Caco-2 (cell line): ENCODE measurements at places on chromosomes 1 and 21. TPM values are rescaled to one million over a fixed set of nuclear protein-coding genes. Genes with fewer than 3 reads are reported as not detected.
A peak's percentile ranks its signal among the peaks of the same experiment; 100 is the strongest.

The TRAF5 gene
- 8.5 and 8.8 TPM in 2 replicates for total RNA-seq

The COL6A1 gene
- 31.9 and 33.4 TPM in 2 replicates for total RNA-seq

The FAM43B gene
- 3.6 and 4.4 TPM in 2 replicates for total RNA-seq

The DCDC2B gene
- total RNA-seq, result not detected in 2 replicates

The MRPL39 gene
- total RNA-seq, result 37.3 and 39.8 TPM in 2 replicates

The CAPN8 gene
- total RNA-seq, result 4.1 and 6.7 TPM in 2 replicates

The RAVER2 gene
- total RNA-seq, result 12.7 and 12.9 TPM in 2 replicates

The FLG gene
- total RNA-seq, result not detected in 2 replicates

The PAQR7 gene
- 22.3 and 26.0 TPM in 2 replicates for total RNA-seq

The OPTC gene
- not detected in 2 replicates for total RNA-seq

The CA6 gene
- total RNA-seq, result not detected in 2 replicates

The RAP1GAP gene
- 7.2 and 9.3 TPM in 2 replicates for total RNA-seq

The SEC16B gene
- 0.59 and 0.67 TPM in 2 replicates for total RNA-seq

The SOX13 gene
- 31.5 and 34.5 TPM in 2 replicates for total RNA-seq

DNA sequence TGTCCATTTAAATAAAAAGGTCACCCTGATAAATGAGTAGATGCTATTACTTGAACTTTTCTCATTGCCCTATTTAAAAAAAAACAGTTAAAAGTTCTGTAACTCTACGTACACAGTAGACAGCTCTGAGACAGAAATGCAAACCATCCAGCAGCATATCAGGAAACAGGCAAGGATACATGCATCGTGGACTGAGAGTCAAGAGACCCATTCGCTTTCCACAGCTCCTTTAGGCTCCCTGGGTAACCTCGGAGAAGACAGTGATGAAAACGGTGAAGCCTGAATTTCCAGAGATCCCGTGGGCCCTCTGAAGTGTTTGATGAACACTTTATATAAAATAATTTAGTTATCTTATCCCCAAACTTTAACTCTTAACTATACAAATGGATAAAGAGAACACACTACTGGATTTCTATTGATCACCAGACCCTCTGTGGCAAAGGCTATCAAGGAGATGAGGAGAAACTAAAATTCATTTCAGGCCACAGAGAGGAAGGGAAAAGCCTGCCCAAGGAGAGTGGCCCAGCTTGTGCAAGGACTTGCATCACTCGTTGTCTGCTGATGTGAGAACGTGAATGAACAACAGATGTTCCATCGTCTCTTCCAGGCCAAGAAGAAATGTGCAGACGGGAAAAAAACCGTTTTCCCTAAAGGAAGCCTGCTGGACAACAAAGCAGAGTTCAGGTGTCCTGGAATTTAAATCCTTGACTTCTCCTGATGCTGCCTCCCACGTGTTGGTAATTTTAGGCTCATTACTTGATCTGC is 131.0 kb downstream of the TGFBR3 start:
- no peak overlapping the region for H3K27ac ChIP-seq
- no peaks in the 10 kb centered on the region for H3K4me1 ChIP-seq
- no peaks in the 10 kb centered on the region for H3K27me3 ChIP-seq
- H3K4me3 ChIP-seq, result no peak overlapping the region

- no peaks in the 10 kb centered on the region for H3K36me3 ChIP-seq
- no peak for DNase-seq
- no peak overlapping the region for H3K27ac ChIP-seq
Observed at GRCh38 chr1:29708796-29709703, 472.7 kb downstream of the PTPRU start.

DNA sequence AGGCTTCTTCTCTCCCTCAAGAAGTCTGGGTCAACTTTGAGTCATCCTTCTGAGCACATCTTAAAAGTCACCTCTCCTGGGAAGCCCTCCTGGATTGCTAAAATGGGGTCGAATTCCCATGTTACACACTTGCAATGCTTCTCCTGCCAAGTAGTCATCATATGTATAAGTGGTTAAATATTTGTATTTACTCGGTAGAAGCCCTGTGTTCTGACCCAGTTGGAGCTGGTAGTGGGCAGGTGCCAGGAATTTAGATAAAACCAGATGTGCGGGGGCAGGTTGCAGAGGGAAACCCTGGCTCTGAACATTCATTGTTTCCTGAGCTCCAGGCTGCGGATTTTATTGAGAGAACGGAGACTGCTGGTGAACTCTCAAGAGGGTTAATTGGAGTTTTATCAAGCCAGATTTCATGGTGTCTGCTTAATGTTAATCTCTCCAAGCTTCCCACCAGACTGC is 52.8 kb upstream of the RPL11 start:
- H3K27ac ChIP-seq, result no peak overlapping the region
- H3K36me3 ChIP-seq, result no peaks in the 10 kb centered on the region
- H3K27me3 ChIP-seq, result no peaks in the 10 kb centered on the region
- no peak for DNase-seq
- no peaks in the 10 kb centered on the region for H3K4me1 ChIP-seq

GRCh38 chr1:29889776-29890175 is 653.5 kb downstream of the PTPRU start:
- DNase-seq, result no peak
- no peak overlapping the region for H3K4me3 ChIP-seq
- H3K27ac ChIP-seq, result no peak overlapping the region
- H3K27me3 ChIP-seq, result no peaks in the 10 kb centered on the region
- no peaks in the 10 kb centered on the region for H3K4me1 ChIP-seq

DNA sequence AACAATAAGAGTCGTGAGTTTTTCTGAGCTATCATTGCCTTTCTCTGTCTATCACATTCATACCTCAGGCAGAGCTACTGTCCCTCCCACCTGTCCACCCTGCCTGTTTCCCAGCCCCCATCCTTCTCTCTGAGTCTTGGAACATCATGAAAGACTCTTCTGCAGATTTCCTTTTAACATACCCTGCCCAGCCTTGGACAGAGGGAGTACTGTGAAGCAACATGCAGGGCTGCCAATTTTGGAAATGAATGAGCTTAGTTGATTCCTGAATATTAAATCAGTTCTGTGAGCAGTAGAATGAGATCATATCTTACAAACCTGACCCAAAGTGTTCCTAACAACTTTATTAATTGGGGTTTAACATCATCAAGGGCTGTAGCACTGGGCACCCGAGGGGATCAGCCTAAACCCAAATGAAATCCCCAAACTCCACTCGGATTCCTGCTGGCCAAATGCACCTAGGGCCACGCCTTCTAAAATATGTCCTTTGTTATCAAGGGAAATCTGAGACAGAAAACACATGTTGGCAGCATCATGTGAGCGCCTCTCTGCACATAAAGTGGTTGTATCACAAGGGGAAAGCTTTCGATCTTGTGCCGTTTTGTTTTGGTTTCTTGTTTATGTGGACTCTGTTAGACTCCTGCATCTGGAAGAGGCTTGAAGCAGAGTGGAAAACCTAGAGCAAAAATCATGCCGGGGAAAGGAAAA is 357.6 kb downstream of the KIF26B start:
- no peaks in the 10 kb centered on the region for H3K27me3 ChIP-seq
- DNase-seq, result no peak
- H3K27ac ChIP-seq, result no peak overlapping the region
- no peak overlapping the region for H3K4me3 ChIP-seq
- no peaks in the 10 kb centered on the region for H3K4me1 ChIP-seq

DNA sequence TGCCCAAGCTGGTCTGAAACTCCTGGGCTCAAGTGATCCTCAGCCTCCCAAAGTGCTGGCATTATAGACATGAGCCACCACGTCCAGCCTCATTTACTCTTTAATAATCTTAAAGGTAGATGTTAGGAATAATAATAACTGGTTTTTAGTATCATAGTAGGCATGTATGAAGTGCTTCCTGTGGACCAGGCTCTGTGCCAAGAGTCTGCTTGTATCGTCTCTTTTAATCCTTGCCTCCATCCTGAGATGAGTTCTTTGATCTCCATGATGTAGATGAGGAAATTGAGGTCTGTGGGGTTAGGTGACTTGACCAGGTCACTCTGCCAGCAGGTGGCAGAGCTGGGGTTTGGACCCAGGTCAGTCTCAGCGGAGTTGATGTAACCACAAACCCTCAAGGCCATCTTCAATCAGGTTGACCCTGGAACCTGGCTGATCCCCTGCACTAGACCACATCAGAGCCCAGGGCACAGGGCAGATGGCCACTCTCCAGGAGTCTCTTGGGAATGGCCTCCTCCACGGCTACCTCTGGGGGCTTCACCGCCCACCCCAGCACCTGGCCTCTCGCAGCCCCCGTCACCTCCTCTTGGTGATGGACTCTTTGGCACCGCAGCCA is 11.3 kb downstream of the EFHD2 start:
- no peak overlapping the region for H3K27ac ChIP-seq
- no peak overlapping the region for H3K4me3 ChIP-seq
- H3K4me1 ChIP-seq, result peaks cover 15% of the 10 kb centered on the region
- no peak for DNase-seq
- H3K27me3 ChIP-seq, result no peaks in the 10 kb centered on the region

GRCh38 chr1:110626889-110627288 is 20.7 kb upstream of the KCNA2 start:
- H3K4me3 ChIP-seq, result no peak overlapping the region
- no peaks in the 10 kb centered on the region for H3K4me1 ChIP-seq
- no peak overlapping the region for H3K27ac ChIP-seq
- H3K36me3 ChIP-seq, result no peaks in the 10 kb centered on the region
- H3K27me3 ChIP-seq, result no peaks in the 10 kb centered on the region

DNA sequence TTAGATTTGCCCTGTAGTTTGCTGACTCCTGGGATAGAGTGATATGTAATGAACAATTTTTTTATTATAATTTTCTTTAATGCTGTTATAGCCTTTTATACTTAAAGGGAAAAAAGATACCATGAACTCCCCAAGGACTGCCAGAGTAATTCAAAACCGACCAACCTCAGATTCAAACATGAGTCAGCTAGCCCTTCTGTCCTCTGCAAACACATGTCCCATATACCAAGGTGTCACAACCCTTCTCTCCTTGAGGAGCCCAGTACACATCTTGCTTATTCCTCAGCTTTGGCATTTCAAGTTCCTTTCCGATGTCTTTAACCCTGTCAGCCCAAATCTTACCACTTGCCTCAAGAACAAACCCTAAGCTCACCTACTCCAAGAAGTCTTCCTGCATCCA is 184.9 kb downstream of the KCNH1 start:
- no peak overlapping the region for H3K27ac ChIP-seq
- H3K36me3 ChIP-seq, result no peaks in the 10 kb centered on the region
- no peak for DNase-seq

- DNase-seq, result no peak
- no peaks in the 10 kb centered on the region for H3K36me3 ChIP-seq
- no peaks in the 10 kb centered on the region for H3K27me3 ChIP-seq
- H3K27ac ChIP-seq, result no peak overlapping the region
- no peak overlapping the region for H3K4me3 ChIP-seq
- H3K4me1 ChIP-seq, result no peaks in the 10 kb centered on the region
Observed at GRCh38 chr1:236051242-236051791, 13.6 kb downstream of the NID1 start.

DNA sequence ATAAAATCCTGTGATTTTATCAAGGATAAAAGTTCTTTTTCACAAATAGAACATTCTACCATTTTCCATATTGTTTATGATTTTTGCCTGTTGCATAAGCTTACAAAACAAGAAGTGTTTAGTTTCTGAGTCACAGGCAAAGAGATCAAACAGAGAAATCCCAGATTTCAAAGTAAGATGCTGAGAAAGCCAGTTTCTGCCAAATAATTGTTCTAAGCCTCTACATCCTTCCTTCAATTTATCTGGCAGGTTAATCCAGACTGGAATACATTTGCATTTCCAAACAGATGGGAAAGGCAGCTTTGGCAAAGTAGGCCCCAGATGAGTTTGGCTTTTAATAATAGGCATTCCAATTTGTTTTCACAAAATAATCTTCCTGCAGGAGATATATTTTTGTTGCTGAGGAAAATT is 2.5 kb downstream of the SLC1A7 start:
- H3K4me1 ChIP-seq, result no peaks in the 10 kb centered on the region
- no peak overlapping the region for H3K4me3 ChIP-seq
- no peaks in the 10 kb centered on the region for H3K27me3 ChIP-seq

- H3K36me3 ChIP-seq, result no peaks in the 10 kb centered on the region
- no peaks in the 10 kb centered on the region for H3K27me3 ChIP-seq
- no peaks in the 10 kb centered on the region for H3K4me1 ChIP-seq
- no peak for DNase-seq
- no peak overlapping the region for H3K27ac ChIP-seq
- H3K4me3 ChIP-seq, result no peak overlapping the region
Observed at GRCh38 chr1:78559680-78560079, 60.6 kb upstream of the IFI44L start.

GRCh38 chr1:201190624-201191051 is at the start of gene IGFN1:
Gene IGFN1 (plus strand): TSS chr1:201190824. CDS start chr1:201193294, 2,470 bp downstream.
- no peaks in the 10 kb centered on the region for H3K36me3 ChIP-seq
- no peak within 1 kb of the TSS for H3K27ac ChIP-seq
- peak; percentile 62 for DNase-seq
- H3K4me3 ChIP-seq, result no peak within 1 kb of the TSS
- no peaks in the 10 kb centered on the region; the same call in none of the 2 replicates for H3K27me3 ChIP-seq
- no peaks in the 10 kb centered on the region for H3K4me1 ChIP-seq

GRCh38 chr1:225931270-225932136 is 7.5 kb upstream of the PYCR2 start:
- no peak overlapping the region for H3K27ac ChIP-seq
- no peaks in the 10 kb centered on the region for H3K4me1 ChIP-seq
- no peaks in the 10 kb centered on the region for H3K36me3 ChIP-seq
- no peaks in the 10 kb centered on the region for H3K27me3 ChIP-seq
- no peak for DNase-seq
- H3K4me3 ChIP-seq, result no peak overlapping the region

- no peaks in the 10 kb centered on the region for H3K4me1 ChIP-seq
- H3K4me3 ChIP-seq, result no peak overlapping the region
- H3K27me3 ChIP-seq, result no peaks in the 10 kb centered on the region
- no peak overlapping the region for H3K27ac ChIP-seq
Observed at GRCh38 chr21:38454161-38454560, 44.1 kb downstream of the ERG start.

- no peaks in the 10 kb centered on the region for H3K36me3 ChIP-seq
- H3K4me3 ChIP-seq, result no peak overlapping the region
- DNase-seq, result no peak
- H3K27me3 ChIP-seq, result no peaks in the 10 kb centered on the region
- H3K27ac ChIP-seq, result no peak overlapping the region
Observed at GRCh38 chr1:66494482-66494881, 39.5 kb upstream of the SGIP1 start.

- H3K4me3 ChIP-seq, result no peak overlapping the region
- H3K4me1 ChIP-seq, result no peaks in the 10 kb centered on the region
- no peaks in the 10 kb centered on the region for H3K36me3 ChIP-seq
- H3K27me3 ChIP-seq, result no peaks in the 10 kb centered on the region
Observed at GRCh38 chr1:96820107-96820506, 98.5 kb downstream of the PTBP2 start.

GRCh38 chr1:91278754-91279153 is 125.9 kb downstream of the HFM1 start:
- no peaks in the 10 kb centered on the region for H3K27me3 ChIP-seq
- H3K27ac ChIP-seq, result no peak overlapping the region
- no peak overlapping the region for H3K4me3 ChIP-seq
- H3K36me3 ChIP-seq, result no peaks in the 10 kb centered on the region
- H3K4me1 ChIP-seq, result no peaks in the 10 kb centered on the region

DNA sequence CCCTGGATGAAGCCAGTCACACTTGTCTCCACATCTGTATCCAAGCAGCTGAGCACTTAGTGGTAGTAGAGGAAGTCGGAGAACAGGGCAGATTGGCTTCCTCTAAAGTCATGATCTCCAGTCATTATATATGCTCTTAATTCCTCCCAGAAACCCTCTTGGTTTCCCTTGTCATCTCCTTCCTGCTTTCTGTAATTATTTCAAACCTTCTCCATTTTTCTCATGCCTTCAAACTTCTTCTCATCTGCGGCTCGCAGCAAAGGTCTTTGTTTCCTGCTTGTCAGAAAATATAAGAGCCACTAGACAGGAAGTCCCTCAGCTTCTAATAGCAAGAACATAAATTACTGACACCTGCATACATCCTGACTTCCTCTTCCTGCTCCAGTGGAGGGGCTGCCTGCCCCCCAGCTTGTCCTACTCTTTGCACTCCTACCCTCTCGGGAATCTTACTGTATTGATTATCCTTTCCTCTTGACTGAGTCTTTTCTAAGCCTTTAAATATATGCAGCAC is 124.6 kb upstream of the NGF start:
- H3K36me3 ChIP-seq, result no peaks in the 10 kb centered on the region
- H3K4me1 ChIP-seq, result no peaks in the 10 kb centered on the region
- DNase-seq, result no peak
- H3K4me3 ChIP-seq, result no peak overlapping the region
- H3K27ac ChIP-seq, result no peak overlapping the region
